ENCODE measurements at places on chromosomes 5 and 9.

DNA sequence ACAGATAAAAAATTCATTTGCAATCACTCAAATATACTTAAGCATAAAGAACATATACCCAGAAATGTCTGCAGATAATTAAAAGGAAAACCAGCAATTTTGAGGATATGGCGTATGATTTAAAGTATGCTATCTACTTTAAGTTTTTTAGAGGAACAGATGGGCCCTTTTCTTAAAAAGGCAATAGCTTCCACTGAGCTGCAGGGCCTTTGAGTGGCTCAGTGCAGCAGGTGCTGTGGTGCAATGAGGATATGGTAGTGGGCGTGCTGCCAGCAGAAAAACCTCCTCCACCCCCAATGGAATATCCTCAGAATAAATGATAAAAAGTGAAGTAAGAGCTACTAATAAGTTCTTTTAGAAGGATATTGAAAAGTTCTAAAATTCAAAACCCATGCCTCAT, 814.5 kb downstream of the MTRR start:
- DNase-seq: no peak

DNA sequence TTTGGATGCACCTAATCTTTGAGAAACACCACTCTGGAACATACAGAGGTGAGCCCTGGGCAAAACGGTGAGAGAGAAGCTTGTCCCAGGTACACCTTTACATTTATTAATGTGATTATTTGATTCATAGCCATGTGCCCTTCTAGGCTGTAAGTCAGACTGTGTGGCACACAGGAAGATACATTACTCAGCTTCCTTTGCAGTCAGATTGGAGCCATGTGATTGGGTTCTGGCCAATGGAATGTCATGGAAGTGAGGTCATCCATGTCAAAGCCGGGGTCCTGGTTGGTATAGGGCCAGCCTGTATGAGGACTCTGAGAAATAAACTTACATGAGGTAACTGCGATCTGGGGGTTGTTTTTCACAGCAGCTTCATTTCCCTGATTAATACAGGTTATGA, 106.8 kb upstream of the CD180 start:
- DNase-seq: no peak

GRCh38 chr5:43041669-43042175, 1.6 kb upstream of the ANXA2R start:
- DNase-seq: no peak

DNA sequence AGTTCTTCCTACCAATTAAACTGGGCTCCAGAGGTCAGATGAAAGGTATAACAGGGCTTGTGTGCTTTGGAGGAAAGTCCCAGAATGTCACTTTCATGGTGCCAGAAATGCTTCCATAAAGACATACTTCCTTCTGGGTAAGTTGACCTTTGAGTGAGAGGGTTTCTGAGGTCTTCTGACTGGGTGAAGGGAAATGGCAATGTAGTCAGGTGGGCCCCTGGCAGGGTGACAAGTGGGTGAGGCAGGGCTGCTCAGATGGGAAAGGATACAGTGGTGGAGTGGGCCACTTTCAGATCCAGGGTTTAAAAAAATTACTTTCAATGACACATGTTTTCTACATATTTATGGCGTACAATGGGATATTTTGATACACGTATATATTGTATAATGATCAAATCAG, 136.5 kb upstream of the PITX1 start:
- no peak for DNase-seq

DNA sequence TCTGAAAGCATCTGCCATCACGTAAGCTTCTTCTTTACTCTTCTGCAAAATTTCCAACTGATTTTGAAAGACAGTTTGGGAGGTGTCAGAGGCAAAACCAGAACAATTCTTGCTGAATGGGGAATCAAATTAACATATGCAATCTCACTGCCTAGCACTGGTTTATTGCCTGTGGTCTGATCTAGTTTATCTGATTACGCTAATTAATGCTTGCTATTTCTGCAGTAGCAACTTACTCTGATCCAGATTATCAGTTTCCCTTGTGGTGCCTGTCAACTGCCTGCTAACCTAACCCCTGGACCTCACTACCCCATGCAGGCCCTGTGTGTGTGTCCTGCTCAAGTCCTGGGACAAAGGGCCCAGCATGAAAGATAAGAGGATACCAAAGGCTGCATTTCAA, 40.3 kb downstream of the CCDC125 start:
- no peak for DNase-seq

DNA sequence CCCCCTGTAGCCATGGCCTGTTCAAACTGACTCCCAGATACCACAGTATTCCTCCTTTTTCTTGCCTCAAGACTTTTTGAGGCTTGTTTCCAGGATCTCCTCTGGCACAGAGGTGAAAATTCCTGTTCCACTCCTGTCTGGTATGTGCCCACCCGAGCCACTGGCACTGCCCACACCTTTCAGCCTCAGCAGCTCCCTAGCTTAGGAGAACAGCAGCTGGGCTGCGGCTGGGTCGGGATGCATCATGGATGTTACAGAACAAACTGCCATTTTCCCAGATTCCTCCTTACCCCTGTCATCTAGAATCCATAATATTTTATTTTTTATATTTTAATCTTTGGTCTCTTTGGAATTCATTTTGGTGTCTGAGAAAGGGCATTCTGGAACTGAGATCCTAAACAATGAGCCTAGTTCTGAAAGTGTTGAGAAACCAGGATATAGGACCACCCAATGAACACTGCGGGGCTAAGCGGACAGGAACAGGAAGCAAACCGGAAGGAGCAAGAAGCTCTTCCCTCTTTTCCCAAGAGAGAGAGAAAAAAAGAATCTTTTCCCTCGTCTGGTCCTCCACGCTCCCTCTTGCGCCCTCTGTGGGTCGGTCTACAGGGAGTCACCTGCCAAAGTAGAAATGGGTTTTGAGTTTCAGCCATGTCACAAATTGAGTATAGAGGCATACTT, 12.5 kb downstream of the OR2S2 start:
- DNase-seq: peak; percentile 28

GRCh38 chr5:95256446-95256845, 28.4 kb downstream of the MCTP1 start:
- no peak for DNase-seq

DNA sequence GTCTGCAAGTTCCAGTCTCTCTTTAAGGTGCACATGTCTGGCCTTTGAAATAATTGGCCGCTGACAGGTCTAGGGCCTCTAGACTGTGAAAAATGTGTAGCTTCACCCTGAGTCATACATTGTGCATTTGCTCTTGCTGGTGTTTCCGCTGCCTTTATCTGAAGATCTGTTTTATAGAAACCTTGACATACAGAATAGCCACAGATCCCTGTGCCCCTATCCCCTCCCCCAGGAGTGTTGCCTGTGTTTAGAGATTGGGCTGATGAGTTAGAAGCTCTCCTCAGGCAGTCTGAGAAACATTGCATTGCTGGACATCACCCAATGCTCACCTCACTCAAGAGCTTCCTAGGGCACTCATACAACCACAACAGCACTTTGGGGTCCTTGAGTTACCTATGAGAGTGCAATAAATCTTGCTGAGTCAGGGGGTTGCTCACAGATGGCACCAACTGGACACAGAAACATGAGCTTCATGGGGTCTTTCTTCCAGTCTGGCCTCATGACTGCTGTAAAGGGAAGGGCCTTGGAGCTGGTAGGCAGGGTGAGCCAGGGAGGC, 3.8 kb upstream of the ZNF782 start:
- DNase-seq: no peak

DNA sequence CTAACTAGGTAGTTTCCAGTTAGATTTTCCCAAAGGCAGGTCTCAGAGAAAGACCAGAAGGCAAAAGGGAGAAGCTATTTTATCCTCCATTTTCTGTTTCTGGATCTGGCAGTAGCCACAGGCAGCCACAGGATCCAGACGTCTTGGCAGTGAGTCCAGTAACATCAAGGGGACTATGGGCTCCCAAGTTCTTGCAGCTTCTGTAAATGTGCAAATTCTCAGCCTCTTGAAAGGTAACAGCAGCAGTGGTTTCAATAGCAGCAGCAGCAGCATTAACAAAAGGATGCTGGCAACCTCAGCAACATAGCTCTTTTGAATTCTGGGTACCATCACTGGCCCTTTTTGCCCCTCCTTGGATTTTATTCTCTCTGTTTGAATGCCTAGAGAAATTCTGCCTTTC, 27.1 kb upstream of the IL33 start:
- no peak for DNase-seq

- no peak for DNase-seq
Measured at GRCh38 chr9:124267271-124267807, 9.6 kb downstream of the NEK6 start.

DNA sequence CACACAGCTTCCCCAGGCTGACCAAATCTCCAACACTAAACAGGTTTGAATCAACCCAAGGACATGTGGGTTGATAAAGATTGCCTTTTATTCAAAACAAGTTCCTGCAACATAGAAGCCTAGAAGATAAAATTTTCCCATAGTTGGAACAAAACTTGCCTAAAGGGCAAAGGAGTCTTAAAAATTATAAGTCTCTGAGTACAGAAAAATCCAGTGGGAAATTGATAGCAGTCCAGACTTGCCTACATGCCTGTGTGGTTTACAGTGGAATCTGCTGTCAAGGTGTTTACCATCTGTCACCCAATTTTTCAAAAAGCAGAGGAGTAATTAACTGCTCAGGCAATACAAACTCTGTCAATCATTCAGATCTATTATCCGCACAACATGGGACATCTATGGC, 168.2 kb downstream of the PPP2R2B start:
- DNase-seq: no peak

- no peak for DNase-seq
Measured at GRCh38 chr5:126124706-126125345, 298.4 kb upstream of the GRAMD2B start.

DNA sequence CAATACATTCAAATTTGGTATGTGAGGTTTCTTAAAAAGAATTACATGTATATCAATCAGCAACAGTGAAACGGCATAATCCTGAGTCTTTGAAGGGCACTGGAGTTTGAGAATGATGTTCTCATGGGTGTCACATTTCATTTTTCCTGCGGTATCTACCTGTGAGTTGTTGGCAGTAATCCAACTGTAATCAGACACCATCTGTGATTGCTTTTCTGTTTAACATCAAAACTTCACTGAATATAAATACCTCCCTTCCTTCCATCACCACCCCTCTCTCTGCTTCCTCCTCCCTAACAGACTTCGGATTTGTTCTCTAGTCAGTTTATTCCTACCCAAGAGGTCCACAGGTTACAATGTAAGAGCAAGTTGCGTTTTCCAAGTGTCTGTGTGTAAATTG, 275.2 kb upstream of the PCSK5 start:
- no peak for DNase-seq

- no peak for DNase-seq
Measured at GRCh38 chr9:87189006-87189405, 241.7 kb upstream of the GAS1 start.

DNA sequence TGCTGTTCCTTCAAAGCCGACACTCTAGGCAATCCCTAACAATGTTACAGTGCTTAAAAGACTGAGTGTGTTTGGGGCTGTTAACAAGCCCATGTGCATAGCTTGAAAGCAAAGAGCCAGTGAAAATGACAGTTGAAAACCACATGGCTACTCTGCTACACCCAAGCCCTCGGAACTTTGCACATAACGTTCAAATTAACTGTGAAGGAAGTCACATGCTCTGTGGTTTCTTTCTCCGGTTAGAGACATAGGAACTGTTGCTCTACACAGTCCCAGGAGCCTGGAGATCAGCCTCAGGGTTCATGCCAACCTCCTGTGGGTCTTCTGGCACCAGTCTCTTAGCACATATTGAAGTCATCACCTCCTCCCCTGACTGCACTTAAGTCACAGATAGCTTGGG, 51.1 kb downstream of the C9orf152 start:
- no peak for DNase-seq

DNA sequence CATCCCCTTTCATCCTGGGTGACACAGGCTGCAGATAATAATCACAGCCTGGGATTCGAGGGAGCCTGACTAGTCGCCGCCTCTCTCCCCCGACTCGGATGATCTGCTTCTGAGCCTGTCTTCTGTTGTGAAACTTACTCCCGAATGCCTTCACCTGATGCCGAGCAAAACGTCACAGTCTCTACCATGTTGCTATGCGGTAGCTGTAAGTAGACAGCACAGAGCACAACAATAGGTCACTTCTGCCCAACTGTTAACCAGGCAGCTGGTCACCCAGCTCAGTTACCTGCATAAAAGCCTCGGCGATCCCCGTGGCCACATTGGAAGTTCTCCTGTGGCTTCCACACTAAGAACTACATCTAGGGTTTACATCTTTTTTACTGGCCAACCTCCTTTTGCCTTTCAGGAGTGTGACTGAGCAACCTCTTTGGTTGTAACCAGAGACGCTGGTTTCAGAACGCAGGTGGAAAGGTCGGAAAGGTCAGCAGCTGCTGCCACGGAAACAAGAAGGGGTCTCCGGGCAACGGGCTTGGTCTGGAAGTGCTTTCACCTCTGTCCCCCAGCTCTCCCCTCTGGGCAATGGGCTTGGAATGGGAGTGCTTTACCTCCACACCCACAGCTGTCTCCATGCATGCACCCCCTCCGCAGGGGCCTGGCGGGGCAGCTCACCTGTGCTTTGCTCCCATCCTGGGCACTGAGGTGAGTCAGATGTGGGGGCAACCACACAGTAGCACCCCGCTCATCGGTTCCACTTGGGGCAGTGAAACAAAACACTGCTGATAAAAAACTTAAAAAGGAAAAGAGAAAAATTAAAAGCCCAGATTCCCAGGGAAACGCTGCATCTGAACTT, 7.6 kb upstream of the PPP1R26 start:
- no peak for DNase-seq

DNA sequence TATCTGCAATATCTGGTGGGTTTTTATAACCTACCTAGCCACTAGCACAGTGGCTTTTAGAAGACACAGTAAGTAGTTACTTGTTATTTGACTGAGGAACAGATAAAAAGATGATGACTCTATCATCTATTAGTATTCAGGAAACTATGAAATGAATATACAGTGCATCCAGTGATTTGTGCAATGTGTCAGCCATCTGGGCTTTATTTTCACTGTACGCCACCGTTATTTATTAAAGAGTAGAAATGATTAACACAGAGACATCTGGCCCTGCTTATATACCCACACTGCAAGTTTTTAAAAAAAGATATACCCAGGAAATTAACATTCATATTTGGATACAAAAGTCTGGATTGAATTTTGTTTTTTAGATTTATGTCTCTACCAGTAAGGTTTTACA, 408.4 kb downstream of the PDE4D start:
- DNase-seq: no peak

Measured in GM12892 (cell line).